GM18507 (cell line): ENCODE measurements at places on chromosomes 7 and 10.

- no peak for DNase-seq
Measured at GRCh38 chr10:71554671-71555070, 158.0 kb downstream of the CDH23 start.

GRCh38 chr10:125153703-125154490 is 6.5 kb downstream of the CTBP2 start:
- DNase-seq = no peak

DNA sequence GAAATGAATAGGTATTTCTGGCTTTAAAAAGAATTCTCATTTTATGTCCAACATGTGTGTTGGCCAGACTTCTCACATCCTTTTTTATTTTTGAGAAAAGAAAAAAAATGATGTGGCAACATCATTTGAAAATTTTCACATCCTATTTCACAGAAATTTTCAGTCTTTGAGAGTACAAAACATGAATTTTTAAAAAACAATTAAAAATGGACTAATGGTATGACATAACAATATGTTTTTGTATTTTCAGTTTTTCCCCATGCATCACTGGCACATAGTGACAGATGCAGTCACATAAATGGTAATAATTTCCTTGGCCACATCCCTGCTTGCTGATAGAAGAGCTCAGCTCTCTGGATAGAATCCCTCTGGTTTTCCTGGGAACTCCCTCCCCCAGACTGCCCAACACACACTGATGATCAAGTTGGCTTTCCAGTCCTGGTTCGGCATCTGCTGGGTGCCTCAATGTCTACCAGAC is 188.5 kb upstream of the AGR3 start:
- no peak for DNase-seq

GRCh38 chr7:138169441-138169851 is 93.2 kb downstream of the AKR1D1 start:
- DNase-seq = no peak

DNA sequence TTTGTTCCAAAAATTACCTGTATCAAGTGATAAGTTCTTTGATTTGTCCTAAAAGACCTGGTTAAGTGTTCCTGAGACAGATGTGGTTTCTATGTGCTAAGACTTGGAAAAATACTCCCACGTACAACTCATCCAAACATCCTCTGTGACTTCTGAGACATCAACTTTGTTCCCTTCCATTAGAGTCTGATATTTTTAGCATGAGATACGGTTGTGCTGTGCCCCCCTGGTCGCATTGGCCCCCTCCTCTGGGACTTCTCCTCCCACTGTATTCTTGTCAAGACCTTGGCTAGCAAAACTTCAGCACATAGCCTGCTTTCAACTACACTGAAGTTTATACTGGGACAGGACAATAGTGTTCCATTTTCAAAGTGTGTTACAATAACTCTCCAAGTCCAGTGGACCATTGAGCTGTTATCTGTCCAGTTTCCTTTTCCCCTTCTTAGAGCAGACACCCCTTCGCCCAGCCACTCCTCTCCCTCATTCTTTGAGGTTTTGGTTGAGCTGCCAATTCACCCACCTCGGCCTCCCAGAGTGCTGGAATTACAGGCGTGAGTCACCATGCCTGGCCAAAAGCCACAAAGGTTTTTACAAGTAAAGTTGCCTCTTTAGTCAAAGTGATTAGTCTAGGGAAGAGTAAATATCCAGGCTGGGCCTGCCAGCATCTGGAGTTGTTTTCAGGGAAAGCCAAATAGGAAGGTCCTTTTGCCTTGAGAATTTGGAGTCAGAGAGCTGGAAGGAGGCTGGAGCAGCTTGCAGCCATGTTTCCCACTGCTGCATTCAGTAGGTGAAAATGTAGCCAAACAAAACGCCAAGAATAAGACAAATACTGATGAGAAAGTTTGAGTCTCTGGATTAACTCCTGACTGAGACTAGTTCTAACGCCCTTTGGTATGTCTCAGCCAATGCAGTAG is 17.8 kb upstream of the PDLIM1 start:
- DNase-seq = no peak

DNA sequence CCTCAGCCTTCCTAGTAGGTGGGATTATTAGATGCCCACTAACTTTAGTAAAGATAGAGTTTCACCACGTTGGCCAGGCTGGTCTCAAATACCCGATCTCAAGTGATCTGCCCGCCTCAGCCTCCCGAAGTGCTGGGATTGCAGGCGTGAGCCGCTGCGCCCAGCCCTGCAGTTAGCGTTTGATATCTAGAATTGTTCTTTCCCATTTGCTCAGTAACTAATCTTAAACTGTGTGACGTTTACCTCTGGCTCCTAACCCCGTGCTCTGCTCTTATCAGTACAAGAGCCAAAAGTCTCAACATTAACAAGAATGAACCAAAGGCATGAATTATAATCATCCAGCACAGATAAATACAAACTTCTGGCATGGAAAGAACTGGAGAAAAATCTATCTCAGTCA is 47.4 kb downstream of the IGF2BP3 start:
- DNase-seq = no peak

- DNase-seq = no peak
Measured at GRCh38 chr10:94131885-94132284, 138.2 kb downstream of the PLCE1 start.

DNA sequence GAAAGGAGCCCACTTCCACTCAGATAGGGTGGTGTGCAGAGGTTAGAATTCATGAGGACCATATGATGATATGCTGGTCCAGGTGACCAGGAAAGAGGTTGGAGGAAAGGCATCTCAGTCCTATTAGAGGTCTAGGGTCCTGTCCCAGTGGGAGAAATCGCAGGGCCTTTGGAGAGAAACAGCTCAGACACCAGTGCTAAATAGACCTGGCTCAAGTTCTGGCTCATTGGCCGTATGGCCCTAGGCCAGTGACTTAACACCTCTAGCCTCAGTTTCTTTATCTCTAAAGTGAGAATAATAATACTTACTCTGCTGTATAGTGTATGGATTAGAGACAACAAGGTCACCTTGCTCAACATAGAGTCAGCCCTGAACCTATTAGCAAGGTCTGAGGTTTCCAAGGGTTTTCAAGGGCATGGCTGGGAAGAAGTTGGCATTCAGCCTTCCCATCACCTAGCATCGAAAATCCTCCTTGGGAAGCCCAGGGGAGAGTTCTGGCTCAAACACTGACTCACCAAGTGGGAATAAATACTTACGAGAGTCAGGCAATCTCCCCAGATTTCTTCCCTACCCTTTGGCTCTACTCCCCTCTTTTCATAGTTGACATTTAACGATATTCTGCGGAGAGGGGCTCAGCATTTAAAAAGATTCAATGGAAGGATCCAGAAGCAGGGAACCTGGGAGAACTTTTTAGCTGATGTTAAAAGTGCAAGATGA is 473.1 kb upstream of the PODXL start:
- DNase-seq = no peak

DNA sequence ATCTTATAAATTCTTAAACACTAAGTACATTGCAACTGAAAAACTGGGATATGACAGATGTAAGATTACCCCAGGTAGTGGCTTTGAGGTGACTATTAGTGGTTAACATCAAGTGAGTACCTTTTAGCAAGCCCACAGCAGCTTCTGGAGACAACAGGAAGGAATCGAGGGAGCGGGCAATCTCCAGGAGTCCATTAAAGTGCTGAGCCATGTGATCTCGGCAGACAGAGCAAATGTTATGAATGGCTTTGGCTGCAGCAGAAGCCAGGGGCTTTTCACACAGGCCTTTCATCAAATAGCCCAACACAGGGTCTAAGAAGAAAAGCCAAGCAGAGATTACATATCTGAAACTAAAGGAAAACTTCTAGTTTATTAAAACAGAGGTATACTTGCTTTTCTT is 48.9 kb downstream of the IRF5 start:
- no peak for DNase-seq

- no peak for DNase-seq
Measured at GRCh38 chr10:6119962-6120361, 31.1 kb downstream of the RBM17 start.

GRCh38 chr7:140672382-140673062 is at the start of gene ADCK2:
ADCK2 (plus strand) TSS chr7:140672945; CDS start chr7:140673331, 386 bp downstream.
- peak; percentile 77 for DNase-seq

- no peak for DNase-seq
Measured at GRCh38 chr7:28137463-28137862, 43.1 kb downstream of the JAZF1 start.

GRCh38 chr7:130397758-130398073 is 17.4 kb downstream of the CPA1 start:
- no peak for DNase-seq

DNA sequence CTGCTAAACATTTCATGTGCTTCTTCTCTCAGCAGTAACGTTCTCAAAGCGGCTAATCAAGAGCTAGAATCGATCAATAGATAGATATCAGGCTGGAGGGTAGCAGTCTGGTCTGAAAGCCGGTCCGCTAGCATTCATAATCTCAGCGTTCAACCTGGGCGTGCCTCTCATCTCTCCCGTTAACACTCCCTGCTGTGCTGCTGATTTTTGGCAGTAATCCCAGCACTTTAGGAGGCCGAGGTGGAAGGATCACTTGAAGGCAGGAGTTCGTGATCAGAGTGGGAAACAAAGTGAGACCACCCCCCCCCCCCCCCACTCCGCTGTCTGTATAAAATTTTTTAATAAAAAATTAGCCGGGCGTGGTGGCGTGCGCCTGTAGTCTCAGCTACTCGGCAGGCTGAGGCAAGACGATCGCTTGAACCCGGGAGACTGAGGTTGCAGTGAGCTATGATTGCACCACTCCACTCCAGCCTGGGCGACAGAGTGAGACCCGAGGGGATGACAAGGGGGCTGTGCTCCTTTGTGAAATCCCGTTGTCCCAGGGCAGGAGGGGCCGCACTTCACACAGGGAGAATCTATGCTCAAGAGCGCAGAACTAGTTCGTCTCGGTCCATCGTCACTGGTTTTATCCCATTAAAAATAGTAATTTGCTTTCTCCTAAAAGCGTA is 624 bp upstream of the CEP55 start:
- DNase-seq = no peak

GRCh38 chr10:98013122-98013521 is 17.3 kb downstream of the CRTAC1 start:
- DNase-seq = no peak

- no peak for DNase-seq
Measured at GRCh38 chr7:50560865-50561351, 4.3 kb downstream of the DDC start.

- no peak for DNase-seq
Measured at GRCh38 chr7:23072048-23072447, 33.5 kb upstream of the KLHL7 start.

DNA sequence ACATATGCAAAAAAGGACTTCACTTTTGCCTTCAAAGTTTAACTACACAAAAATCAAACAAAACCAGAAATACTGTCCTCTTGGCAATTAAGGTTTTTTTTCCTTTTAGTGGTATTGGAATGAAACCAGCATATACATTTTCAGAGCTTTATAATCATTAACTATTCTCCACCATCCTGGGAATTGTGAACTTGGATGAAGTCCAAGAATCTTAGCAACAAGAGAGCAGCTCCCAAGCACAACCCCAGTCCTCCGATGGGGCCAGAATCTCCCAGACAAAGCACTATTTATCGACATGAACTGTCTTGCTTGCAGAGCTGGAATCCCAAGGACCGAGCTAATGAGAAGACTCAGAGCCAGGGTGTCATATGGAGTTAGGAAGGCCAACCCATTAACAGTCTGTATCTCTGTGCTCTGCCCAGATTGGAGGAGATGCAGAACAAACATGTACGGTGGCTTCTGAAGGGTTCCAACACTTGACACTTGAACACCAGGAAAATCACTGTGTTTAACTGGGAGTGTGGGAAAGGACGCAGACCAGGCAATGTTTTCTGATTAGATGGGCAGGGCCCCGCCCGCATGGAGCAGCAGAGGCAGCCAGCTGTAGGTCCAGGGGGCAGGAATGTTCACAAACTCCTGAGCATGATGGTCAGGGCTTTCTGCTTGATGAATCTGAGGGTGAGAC is 35.5 kb downstream of the PPP1R3C start:
- DNase-seq = no peak

DNA sequence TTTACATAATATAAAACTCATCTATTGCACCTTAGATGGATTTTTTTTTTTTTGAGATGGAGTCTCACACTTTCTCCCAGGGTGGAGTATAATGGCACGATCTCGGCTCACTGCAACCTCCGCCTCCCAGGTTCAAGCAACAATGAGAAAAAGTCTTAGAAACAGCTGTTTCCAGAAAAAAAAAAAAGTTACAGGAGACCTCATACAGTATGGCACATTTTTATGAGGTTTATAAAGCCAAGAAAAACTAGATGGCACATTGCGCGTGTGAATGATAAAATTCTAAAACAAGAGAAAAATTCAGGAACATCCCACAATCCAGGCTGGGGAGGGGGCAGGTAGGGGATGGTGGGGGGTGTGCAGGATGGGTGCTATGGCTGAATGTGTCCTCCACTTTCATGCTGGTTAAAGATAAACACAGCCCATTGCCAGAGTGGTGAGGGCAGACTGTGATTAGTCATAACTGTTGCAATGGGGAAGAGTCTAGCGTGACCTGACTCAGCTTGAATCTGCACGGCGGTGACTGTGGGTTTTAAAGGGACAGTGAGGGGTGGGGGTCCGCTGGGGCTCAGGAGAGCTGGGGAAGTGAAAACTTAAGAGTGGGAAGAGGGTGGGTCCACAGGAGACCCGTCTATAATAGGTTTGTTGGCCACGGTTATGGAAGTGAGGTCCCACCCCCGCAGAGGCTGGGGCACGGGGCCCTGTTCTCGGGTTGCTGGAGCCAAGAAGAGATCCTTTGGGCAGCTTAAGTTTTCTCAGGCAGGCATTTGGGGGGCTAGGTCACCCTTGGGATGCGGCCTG is 11.9 kb upstream of the LRRC27 start:
- DNase-seq = peak; percentile 80

DNA sequence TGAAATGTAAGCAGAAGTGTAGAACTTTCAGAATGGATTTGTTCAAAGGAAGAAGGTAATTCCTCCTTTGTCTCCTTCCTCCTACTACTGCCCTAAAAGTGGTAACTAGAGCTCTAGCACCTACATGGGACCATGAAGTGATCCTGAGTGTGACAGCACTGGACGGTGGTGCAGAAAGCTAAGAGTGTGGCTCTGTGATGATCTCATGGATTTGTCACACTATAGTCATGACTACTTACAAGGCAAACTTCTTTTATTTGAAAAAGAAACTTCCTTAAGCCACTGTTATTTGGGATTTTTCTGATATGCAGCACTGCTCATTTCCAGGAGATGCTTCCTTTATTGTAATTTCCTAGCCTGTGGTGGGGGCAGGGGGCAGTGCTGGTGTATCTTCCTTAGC is 5.8 kb upstream of the FHIP2A start:
- DNase-seq = no peak

DNA sequence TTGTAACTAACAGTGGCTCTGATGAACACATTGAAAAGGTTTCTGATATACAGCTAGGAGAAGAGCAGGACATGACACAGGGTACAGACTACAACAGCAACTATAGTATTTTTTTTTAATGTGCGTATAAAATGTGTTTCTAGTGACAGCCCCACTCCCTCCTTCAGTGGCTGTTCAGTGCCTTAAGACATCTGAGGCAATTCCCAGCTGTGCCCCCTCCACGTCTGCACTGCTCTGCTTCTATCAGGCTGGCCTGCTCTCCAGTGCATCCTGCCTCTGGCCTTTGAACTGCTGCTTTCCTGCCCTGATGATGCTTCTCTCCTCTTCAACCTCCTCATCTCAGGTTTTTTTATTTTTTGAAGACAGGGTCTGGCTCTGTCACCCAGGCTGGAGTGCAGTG is 111.2 kb downstream of the SPAG6 start:
- DNase-seq = no peak
